A549 treated with DMSO at 1 μM for 4 hours (cell line): ENCODE measurements at places on chromosomes 13 and 19. TPM values are rescaled to one million over a fixed set of nuclear protein-coding genes. Genes with fewer than 3 reads are reported as not detected.

CYP2A6 gene
- total RNA-seq, result 0.08 TPM in 1 of 5 replicates, not detected in the others

COX7A1 gene
- not detected in 5 replicates for total RNA-seq

GEMIN7 gene
- 83.7 to 92.7 TPM (median 88.0 TPM) in 5 replicates for total RNA-seq

ZFP36 gene
- total RNA-seq, result 52.1 to 60.7 TPM (median 57.1 TPM) in 5 replicates

NLRP11 gene
- 0.02 TPM in 1 of 5 replicates, not detected in the others for total RNA-seq

IL4I1 gene
- total RNA-seq, result 0.58 to 1.2 TPM (median 0.76 TPM) in 5 replicates
